ENCODE measurements at places on chromosomes 7 and 10. TPM values are rescaled to one million over a fixed set of nuclear protein-coding genes. Genes with fewer than 3 reads are reported as not detected.

DNA sequence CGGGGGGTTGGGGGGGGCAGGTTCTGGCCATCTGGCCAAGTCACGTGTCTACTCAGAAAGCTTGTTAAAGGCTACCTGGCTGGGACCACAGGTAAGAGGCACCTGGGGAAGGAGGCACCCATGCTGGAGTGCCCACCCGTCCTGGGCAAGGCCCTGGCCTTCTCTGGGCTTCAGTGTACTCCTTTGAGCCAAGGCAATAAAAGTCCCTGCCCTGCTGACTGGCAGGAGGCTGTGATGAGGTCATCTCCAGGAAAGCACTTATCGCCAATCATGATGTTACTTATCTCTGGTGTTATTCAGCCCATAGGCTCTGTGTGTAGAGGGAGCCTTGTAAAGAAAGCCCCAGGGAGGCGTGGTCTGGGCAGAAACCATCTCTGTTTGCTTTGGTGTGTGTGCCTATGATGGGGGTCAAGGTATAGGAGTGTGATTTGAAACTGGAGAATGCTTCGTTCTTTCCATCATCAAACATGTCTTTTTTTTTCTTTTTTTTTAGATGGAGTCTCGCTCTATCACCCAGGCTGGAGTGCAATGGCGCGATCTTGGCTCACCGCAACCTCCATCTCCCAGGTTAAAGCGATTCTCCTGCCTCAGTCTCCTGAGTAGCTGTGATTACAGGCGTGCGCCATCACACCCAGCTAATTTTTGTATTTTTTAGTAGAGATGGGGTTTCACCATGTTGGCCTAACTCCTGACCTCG is 2.5 kb upstream of the CLDN4 start:
- DNase-seq: peak; percentile 62

GRCh38 chr7:55592492-55592891 is 20.2 kb upstream of the VOPP1 start:
- no peak for DNase-seq

DNA sequence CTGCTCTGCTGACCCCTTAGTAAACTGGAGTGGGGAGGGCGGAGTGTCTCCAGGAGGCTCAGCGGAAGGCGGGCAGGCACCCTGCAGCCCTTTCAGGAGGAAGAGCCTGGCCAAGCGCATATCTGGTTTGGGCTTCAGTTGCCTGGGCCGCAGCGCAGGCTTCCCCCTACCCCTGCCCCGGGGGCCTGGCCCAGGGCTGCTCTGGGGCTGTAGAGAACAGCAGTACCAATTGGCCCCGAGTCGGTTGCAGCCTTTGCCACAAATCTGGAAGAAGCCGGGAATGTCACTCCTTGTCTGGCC is 28.1 kb upstream of the JAKMIP3 start:
- no peak for DNase-seq

- no peak for DNase-seq
Measured at GRCh38 chr10:75083972-75084833, 27.3 kb upstream of the SAMD8 start.

GRCh38 chr7:64793106-64793755 is 997 bp upstream of the ZNF138 start:
- DNase-seq: peak; percentile 60

GRCh38 chr7:44059219-44060090 is 5.9 kb downstream of the PGAM2 start:
- no peak for DNase-seq

DNA sequence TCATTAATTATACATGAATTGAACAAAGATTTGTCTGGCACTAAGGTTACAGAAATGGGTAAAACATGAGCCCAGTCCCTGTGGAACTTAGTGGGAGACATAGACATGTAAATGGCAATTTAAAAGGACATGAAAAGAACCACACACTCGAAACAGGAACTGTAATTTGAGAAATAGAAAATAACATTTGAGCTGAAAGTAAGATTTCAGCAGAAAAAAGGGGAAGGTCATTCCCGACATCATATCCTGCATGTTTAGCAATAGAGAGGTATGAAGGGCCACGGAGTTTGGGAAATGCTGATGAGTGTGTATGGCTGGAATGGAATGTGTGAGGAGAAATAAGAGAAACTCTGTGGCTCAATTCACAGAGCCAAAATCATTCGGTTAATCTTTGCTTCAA is 175.4 kb upstream of the AHR start:
- peak; percentile 90 for DNase-seq

- peak; percentile 5 for DNase-seq
Measured at GRCh38 chr10:49053053-49053997, 62.0 kb downstream of the VSTM4 start.

DNA sequence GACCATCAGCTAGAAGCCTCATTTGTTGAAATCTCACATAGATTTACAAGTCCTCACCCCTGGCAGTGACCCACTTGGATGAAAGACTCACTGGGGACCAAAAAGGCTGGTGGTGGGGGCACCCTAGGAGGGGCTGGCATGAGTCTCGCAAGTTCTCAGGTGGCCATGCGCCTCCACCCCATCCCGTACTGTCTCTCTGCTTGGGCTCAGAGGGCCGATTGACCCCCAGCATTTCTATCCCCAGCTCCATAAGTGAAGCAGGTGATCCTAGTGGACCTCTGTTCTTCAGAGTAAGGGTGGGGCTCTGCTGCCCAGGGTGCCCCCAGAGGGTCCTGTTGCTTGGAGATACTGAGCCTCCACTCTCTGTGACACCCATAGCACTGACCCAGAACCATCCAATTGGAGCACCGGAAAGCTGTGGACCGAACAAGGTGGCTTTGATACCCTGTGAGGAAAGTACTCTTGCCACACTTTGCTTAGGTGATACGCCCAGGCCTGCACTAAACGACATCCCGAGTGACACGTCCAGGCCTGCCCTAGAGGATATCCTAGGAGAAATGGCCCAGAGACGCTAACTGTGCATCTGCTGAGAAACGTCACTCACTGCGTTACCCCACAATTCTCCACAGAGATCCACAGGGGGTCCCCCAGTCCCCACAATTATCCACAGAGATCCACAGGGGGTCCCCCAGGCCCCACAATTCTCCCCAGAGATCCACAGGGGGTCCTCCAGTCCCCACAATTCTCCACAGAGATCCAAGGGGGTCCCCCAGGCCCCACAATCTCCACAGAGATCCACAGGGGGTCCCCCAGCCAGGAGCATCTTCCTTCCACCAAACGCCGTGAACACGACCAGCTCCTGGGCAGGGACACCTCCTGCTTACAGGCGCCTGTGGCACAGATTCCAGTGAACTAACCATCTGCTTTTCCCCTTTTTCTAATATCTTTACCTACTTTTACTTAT is 262.9 kb downstream of the PTPRN2 start:
- DNase-seq: no peak

DNA sequence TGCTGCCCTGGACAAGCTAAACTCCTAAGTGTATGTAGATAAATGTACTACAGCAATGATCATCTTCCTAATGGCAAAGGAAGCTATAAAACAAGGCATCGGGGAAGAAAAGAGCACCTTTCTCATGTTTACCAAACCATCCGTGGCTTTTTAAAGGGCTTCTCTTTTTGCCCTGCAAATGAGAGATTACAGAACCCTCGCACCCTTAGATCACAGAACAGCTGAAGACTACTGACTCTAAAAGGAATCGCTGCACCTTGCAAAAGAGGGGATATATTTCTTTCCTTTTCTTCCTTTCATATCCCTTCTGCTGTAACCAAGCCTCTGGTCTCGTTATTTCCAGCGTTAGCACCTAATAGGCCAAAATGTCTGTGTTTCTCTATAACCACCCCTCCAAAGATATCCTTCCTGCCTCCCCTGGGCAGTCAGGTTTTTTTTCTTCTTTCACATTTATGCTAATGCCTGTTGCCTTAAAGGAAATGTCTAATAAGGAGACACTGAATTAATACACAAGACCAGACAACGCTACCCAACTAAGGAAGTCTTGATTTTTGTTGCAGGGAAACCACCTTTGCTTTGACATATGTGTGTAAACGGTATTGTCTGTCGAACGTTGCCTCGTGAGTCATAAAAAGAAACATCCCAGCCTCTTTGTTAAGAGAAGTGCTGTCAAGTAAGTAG is 10.5 kb downstream of the ST8SIA6 start:
- no peak for DNase-seq

GRCh38 chr7:45155941-45156340 is 1.6 kb upstream of the RAMP3 start:
- DNase-seq: no peak

DNA sequence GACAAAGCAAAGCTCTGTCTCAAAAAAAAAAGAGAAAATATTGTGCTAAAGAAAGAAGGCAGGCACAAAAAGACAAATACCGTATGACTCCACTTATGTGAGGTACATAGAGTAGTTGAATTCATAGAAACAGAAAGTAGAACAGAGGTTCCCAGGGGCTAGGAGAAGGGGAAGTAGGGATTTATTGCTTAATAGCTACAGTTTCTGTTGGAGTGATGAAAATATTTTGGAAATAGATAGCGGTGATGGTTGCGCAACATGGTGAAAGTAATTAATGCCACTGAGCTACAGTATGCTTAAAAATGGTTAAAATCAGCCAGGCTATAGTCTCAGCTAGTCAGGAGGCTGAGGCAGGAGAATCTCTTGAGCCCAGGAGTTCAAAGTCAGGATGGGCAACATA is 18.5 kb upstream of the NPFFR1 start:
- DNase-seq: peak; percentile 22

DNA sequence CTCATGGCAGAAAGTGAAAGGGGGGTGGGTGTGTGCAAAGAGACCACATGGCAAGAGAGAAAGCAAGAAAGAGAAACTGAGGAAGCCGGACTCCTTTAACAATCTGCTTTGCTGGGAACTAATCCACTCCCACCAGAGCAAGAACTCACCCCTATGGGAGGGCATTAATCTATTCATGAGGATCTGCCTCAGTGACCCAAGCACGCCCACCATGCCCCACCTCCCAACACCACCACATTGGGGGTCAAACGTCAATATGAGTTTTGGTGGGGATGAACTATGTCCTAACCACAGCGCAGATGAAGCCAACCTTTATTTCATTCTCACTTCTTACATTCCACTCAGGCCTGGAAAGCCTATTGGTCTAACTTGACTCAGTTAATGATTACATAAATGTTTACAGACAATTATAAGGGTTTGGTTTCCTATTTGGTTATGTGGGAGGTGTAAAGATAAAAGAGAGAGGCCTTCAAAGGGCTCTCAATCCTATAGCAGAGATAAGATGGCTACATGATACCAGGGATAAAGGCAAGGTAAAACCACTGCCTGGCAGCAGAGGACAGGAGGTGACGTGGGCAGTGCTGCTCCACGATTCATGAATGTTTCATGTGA is 601.8 kb downstream of the PARD3 start:
- no peak for DNase-seq

DNA sequence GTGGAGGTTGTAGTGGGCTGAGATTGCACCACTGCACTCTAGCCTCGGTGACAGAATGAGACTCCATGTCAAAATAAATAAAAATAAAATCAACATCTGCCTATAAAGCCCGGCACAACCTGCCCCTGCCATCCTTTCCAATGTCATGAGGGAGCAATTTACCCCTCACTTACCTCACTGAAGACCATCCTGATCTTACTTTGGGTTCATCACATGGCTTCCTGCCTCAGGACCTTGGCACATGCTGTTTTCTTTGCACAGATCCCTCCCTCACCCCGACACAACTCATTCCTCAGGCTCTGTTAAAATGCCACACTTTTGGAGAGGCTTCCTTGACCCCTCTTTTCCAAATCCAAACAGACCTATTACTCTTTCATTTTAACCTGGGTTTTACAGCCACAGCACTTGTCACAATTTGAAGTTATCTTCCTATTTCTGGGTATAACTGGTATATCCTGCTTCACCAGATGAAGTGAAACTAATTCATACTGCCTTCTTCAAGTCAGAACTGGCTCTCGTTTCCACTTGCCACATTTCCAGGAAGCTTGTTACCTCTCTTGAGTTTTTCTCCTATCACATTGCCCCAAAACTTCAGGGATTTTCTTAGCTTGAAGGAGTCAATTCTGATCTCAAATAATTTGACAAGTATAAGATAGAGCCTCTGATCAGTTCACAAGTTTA is 69.3 kb upstream of the PARD3 start:
- no peak for DNase-seq

DNA sequence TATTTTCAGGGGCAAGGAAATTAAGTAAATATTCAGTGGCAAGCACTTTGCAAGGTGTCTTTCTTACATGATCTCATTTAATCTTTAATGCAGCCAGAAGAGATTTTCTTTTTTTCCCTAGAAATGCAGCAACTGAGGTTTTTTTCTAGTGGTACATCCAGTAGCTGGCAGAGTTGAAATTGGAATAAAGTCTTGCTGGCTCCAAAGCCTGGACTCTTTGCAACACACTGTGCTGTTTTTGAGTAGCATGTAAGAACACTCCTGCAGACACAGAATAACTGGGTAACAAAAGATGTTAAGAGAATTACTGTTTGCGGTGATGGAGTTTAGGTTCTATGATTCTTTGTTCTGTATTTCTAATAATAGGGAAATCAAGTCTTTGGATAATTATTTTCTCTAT is 123.6 kb downstream of the PON1 start:
- no peak for DNase-seq

GRCh38 chr7:15352421-15353206 is 209.2 kb downstream of the AGMO start:
- no peak for DNase-seq

- DNase-seq: no peak
Measured at GRCh38 chr10:7667262-7668141, 736 bp upstream of the ITIH5 start.

DNA sequence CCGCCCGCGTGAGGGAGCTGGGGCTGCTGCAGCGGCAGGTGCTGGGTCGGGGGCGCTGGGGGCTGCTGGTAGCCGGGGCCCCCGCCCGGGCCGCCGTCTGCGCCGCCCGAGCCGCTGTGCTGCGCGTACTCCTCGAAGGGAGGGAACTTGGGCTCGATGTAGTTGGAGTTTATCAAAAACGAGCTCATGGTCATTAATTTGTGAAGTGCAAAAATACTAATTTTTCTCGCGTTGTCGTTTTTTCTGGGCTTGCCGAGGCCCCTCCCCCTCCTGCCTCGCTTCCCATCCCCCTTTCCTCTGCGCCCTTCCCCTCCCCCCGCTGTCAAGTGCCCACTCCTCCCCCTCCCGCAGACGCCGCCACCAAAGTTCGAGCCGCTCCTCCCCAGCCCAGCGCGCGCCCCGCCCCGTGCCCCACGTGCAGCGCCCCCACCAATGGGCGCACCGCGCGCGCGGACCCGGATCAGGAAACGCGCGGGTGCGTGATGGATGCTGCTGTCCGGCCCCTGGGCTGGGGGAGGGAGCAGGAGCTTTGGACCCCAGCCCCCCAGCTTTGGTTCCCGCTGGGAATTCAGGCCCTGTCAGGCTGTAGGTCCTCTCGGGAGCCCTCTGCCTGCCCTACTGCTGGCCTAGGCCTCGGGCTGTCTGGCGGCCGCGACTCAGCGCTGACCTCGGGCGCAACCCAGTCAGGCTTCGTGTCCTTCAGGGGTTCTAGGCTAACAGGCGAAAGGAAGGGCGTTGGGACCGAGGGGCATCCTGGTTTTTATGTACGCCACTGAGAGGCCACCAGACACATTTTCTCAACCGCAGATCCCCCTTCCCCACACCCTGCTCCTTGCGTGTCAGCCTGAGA is at the start of gene HOXA4:
TSS of gene HOXA4 (minus strand) at position 218 of the 850 bp plus-strand sequence. CDS start at position 194, 24 bp downstream.
- peak; percentile 95 for DNase-seq

Gene BTBD16
- total RNA-seq: not detected

Gene CYP2E1
- total RNA-seq: 0.52 TPM

Gene CDNF
- 0.96 TPM for total RNA-seq

Gene MYOZ1
- total RNA-seq: not detected

Gene ANLN
- total RNA-seq: 373 TPM

Gene PNLIPRP1
- total RNA-seq: not detected
